Right forelimb (tissue), 1 donor: ENCODE measurements at places on chromosomes 12 and 14.

GRCh38 chr14:36955967-36956366 lies 216.4 kb downstream of the SLC25A21 start:
- DNase-seq: no peak

DNA sequence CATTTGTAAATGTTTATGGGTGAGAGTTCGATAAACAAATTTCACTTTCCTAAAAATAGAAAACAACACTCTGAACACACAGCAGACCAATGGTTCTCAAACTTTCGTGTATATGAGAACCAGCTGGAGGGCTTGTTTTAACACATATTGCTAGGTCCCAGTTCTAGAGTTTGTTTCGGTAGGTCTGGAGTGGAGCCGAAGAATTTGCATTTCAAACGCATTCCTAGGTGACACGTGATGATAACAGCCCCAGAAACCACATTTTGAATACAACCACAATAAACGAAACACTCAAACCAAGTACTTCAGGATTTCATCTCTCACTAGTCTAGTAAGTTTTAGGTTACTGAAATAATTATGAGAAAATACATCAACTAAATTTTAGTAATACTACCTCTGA lies 17.1 kb downstream of the SEC23A start:
- no peak for DNase-seq

DNA sequence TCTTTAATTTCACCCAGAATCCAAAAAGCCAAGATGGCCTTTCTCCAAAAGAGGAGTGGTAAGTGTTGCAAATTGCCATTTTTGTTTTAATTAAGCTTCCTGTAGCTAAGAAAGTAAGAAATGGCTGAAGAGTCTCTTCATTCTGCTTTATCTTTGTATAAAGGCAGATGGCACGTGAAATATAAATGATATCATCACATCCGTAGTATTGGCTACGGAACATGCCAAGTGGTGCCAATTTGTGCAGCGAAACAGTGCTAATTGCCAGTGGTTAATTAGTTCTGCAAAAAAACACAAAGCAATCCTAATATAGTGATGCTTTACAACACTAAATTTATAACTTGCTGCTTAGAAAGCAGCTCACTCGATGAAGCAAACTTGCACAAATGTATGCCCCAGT lies 29.4 kb downstream of the PLEKHG7 start:
- DNase-seq: no peak

- no peak for DNase-seq
These were observed 253.1 kb downstream of the NTF3 start for GRCh38 chr12:5684989-5685388.

GRCh38 chr14:22280497-22281316 lies 308.3 kb downstream of the DAD1 start:
- DNase-seq: no peak

GRCh38 chr12:96249196-96250118 lies 55.3 kb downstream of the ELK3 start:
- DNase-seq: no peak

DNA sequence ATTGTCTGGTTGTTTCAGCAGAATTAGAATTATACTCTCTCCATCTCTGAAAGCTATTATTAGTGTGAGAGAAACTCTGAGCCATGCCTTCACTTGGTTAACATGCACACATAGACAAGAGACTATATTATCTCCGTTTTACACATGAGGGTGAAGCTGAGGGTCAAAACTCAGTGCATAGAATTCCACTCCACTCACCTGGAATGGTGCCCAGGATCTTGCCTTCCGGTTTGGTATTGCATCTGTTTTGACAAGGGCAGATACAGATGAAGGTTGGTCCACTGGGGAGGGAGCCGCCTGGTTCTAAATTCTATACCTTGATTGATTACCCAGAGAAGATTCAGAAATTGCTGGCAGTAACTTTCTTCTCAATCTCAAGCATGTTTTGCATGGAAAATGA lies 149.5 kb upstream of the PELI2 start:
- no peak for DNase-seq

DNA sequence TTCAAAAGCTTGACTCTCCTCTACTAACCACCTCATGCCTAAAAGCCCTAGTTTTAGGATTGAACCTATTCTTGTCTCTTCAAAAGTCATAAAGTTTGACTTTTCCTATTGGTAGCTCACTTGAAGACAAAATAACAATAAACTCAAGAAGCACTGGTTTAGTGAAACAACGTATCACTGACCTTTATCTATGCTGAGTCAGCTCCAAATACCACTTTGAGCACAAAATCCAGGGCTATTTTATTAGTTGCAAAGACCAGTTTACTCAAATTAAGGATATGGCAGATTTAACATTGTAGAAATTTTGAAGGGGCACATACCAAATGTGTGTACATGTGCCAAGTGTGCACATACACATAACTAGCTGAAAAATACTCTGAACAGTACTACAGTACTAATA lies 45.0 kb downstream of the PIK3C2G start:
- DNase-seq: no peak

GRCh38 chr12:92784356-92784755 lies 81.6 kb downstream of the PLEKHG7 start:
- DNase-seq: no peak

- DNase-seq: peak; percentile 47
These were observed 38.3 kb downstream of the SRGAP1 start for GRCh38 chr12:63882844-63883243.

DNA sequence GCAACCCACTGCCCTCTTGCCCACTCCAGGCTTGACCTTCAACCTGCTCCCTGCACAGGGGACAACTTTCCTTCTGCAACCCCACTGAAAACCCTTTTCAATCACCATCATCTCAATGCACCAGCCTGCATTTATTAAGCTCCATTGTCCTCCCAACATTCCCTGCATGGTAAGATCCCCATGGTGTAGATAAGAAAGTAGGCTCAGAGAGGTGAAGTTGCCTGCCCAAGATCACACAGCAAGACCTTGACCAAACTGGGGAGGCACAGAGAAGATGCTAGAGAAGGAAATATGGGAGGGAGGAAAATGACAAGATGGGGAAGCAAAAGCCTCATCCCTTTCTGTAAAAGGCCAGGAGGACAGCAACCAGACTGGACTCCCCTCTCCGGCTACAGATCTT lies 9.8 kb downstream of the MSI1 start:
- DNase-seq: no peak

GRCh38 chr12:75856235-75856634 lies 175.3 kb downstream of the PHLDA1 start:
- DNase-seq: no peak

- no peak for DNase-seq
These were observed 46.3 kb downstream of the STON2 start for GRCh38 chr14:81353691-81354323.

GRCh38 chr14:90551070-90551704 lies 154.4 kb downstream of the CALM1 start:
- DNase-seq: no peak

DNA sequence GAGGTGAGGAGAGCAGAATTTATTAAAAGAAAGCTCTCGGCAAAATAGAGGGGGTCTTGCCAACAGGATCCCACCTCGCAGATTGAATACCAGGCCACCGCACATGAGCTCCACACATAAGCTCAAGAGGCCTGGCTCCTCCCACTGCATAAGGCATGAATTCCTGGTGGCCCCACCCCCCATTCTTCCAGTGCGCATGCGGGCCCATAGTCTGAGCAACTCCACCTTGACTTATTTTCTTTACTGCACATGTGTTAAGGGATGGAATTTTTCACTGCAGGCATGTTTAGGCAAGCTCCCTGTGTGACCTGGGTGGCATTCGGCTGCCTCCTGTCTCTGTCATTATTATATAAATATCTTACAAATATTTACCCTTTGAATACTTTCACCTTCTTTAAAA lies 412.5 kb downstream of the RMST start:
- DNase-seq: no peak

GRCh38 chr14:60647837-60648248 lies 1.4 kb downstream of the SIX1 start:
- DNase-seq: no peak

- no peak for DNase-seq
These were observed 15.1 kb downstream of the CCDC177 start for GRCh38 chr14:69559581-69560011.

DNA sequence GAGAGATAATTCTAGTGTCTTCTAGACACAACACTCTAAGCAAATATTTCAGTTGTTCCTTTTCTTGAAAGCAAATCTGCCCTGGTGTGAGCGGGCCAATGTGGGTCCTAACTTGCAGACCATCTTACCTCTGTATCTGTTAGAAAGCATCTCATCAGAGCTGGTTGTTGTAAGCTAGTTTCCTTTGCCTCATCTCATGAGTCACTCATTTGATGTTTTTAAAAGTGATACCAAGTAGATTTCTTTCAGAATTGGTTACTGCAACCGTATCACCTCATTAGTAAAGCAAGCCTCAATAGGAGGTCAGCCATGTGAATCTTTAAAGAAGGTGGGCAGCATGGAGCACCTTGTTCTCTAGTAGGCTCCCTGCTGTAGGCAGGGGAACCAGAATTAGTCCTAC lies 78.6 kb downstream of the DAAM1 start:
- DNase-seq: no peak

DNA sequence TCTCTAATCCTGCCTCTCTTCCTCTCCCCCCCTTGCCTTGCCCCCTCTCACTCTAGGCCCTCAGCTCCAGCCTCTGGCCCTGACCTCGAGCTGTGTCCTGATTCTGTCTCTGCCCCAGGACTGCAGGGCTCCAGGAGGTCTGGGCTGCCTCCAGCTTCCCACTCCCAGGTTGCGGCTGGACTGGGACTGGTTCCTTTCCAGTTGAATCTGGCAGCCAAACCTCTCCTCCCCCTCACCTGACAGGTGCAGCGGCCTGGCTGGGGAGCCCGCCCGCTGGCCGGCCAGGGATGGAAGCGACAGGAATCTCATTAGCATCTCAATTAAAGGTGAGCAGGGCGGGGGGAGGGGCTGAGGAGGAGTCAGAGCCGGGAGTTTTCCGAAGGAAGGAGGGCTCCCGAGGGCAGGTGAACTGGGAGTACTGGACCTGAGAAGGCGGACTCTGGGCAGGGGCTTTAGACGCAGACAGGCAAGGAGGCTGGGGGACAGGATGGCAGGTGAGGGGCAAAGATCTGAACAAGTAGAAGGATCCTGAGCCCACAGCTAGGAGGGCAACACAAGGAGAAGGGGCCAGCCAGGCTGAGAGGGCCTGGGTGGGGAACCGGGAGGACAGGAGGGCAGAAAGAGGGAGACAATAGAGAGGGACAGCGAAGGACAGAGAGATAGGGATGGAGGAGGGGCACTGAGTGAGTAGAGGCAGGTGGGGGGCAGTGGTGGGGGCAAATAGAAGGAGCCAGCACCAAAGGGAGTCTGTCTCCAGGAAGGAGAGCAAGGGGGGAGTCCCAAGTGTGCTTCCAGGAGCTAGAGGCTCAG lies at the start of gene SCNN1A:
SCNN1A (minus strand) TSS at position 295 of the 810 bp plus-strand sequence. CDS start 780 bp downstream, outside the sequence.
- no peak for DNase-seq

GRCh38 chr14:89465876-89466275 lies 48.8 kb upstream of the FOXN3 start:
- DNase-seq: no peak

- DNase-seq: no peak
These were observed 43.1 kb downstream of the AKAP6 start for GRCh38 chr14:32372154-32372553.

DNA sequence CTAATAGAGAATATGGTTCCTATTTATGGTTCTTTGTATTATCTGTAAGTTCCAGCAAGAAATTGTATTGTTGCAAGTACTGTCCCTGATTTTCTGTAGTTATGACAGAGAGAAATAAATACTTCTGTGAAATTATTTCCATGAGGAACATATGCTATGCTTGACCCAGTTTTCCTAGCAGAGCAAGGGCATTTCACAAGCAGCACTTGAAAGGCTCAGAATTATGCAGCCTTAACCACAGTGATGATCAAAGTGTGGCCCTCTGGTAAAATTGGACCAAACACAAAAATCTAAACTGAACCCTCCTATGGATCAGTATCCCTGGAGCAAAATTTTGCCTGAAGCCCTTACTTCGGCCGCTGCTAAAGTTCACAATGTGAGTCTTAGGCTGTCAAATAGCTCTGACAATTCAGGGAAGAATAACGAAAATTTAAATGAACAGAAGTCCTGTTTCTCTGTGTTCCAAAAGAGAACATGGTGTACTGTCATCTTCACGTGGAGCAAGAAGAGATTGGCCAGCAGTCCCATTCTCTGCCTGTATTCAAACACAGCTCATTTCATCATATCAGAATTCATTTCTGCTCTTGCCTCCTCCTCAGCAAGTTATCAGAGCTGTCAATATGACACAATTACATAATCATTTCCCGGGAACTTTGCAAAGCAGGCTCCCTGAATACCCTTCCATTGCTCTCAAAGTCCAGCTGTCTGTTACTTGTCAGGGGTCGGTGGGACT lies 471.9 kb downstream of the RPS29 start:
- DNase-seq: no peak

DNA sequence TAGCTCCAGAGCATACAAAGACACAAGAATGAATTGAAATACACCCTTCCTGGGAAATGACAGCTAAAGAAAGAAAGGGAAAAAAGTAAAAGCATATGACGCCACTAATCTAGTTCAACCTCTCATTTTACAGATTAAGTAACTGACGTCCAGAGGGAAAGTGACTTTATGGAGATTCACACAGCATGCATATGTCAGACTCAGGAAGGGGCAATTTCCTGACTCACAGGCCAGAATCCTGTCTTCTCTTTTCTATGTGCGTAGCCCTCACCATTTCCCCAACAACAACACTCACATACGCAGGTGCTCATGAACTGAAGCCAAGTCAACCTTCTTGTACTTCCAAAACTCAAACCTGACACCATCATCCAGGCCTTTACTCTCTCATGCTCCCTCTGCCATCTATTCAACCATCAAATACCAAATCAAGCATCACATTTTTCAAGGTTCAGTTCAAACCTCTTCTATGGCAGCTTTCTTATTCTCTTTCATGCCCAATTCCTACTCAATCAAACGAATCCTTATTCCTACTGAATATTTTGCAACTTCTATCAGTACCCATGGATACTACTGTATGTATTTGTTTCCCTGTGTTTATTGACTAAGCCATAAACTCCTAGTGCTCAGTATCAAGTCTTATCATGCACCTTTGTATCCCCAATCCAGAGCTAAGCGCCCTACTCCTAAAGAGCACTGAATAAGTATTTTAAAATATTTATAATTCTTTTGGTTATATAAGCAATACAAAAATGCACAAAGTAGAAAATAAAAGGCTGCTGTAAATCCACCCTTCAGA lies 52.8 kb downstream of the STXBP6 start:
- no peak for DNase-seq
